ENCODE measurements at places on chromosomes 11 and 22. TPM values are rescaled to one million over a fixed set of nuclear protein-coding genes. Genes with fewer than 3 reads are reported as not detected.

The DUSP8 gene
- polyA plus RNA-seq: 0.75 TPM

The GLYATL1B gene
- polyA plus RNA-seq: not detected

The APLNR gene
- not detected for polyA plus RNA-seq

The LDHAL6A gene
- not detected for polyA plus RNA-seq

The APOL3 gene
- polyA plus RNA-seq: 102 TPM
